ENCODE measurements at places on chromosomes 1 and 21.

DNA sequence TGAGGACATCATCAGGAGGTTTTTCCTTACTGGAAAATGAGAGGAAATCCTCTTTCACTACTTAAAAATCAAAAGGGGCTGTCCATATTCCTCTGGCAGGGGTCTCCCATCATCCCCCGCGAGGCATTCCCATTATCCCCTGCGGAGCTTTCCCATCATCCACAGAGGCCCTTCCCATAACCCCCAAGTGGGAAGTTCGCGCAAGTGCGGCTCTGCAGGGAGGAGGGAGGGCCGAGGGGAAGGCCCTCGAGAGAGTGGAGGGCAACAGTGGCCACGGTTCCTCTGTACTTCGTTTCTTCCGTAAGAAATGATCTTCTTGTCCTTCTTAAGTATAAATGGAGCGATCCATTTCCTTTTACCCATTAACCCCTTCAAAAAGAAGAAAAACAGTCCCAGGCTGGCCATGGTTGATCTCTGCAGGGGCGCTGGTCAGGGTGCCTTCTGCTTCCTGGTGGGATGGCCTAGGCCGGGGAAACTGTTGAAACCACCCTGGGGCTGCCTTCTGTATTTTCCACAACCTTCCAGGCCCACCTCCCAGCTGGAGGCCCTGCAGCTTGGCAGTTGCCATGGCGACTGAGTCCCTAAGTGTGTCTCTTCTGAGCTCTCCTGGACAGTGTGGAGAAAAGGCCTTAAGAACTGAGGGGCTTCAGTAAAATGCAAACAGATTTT lies 3.6 kb upstream of the RSPH1 start:
- no peak for DNase-seq

DNA sequence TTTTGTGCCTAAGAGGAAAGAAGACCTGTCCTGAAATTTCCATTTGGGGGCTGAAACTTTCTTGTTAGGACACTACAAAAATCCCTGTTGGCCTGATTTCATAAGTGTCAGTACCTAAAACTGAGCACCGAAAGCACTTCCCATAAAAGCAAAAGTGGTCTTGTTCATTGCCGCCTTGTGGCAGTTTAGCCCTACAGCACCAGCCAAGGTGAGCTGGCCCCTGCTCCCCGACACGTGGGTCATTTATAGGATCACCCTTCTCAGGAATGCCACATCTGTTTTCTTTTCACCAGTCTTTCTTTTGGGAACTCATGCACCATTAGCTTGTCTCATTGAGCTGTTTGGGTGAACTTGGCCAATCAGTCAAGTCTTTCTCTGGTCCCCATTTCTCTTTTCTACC lies 155.8 kb upstream of the KAZN start:
- DNase-seq = no peak

GRCh38 chr21:38816400-38816977 lies 10.8 kb downstream of the ETS2 start:
- DNase-seq = no peak

- no peak for DNase-seq
These were observed 329.4 kb upstream of the CHRM3 start for GRCh38 chr1:239056940-239057339.

DNA sequence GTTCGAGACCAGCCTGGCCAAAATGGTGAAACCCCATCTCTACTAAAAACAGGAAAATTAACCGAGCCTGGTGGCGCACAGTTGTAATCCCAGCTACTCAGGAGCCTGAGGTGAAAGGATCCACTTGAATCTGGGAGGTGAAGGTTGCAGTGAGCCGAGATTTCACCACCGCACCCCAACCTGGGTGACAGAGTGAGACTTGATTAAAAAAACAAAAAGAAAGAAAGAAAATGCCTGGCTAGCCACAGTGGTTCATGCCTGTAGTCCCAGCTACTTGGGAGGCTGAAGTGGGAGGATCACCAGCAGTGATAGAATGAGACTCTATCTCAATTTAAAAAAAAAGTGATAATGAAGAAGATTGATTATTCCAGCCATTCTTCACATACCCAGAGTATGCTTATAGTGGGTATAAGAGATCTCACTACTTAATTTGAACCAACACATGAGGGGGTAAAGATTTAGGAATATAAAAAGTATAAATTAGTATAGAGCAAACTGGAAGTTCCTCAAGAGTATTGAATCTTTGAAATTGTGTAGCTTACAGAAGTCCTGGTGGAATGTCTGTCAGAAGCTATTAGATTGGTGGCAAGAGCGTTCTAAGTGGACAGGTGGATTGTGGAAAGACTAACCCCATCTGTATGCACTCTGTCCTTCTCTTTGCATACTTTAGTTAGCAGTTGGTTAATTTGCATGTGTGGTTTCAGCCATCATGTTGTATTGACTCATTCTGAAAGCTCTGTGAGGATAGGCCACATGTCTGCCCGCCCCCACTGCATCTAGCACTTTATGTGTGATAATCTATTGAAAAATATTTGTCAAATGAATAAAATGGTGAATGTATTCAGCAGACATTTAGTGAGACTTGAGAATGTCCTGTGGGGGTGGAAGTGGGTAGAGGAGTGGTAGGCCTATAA lies 25.0 kb downstream of the RLF start:
- peak; percentile 63 for DNase-seq

- DNase-seq = no peak
These were observed 777 bp downstream of the AZIN2 start for GRCh38 chr1:33081554-33082305.

DNA sequence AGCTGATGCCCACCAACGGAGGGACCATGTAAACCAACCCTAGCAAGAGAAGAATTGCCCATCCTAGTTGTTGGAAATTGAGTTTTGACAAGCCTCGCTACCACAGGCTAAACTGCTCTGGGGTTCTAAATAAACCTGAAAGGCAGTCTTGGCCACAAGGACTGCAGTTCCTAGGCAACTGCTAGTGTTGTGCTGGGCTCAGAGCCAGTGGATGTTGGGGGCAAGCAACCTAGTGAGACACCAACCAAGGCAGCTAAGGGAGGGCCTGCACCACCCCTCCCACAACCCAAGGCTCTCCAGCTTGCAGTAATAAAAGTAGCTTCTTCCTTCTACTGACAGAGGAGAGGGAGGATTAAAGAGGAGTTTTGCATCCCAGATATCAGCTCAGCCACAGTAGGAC lies 102.4 kb upstream of the PKN2 start:
- no peak for DNase-seq

DNA sequence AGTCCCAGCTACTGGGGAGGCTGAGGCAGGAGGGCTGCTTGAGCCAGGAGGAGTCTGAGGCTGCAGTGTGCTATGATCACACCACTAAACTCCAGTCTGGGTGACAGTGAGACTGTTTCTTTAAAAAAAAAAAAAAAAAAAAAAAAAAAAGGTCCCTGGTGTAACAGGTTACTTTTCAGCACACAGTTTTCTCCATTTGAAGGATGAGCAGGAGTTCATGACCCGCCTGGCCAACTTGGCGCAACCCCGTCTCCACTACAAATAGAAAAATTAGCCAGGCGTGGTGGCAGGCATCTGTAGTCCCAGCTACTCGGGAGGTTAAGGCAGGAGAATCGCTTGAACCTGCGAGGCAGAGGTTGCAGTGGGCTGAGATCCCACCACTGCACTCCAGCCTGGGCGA lies 12.4 kb downstream of the HNRNPR start:
- no peak for DNase-seq

DNA sequence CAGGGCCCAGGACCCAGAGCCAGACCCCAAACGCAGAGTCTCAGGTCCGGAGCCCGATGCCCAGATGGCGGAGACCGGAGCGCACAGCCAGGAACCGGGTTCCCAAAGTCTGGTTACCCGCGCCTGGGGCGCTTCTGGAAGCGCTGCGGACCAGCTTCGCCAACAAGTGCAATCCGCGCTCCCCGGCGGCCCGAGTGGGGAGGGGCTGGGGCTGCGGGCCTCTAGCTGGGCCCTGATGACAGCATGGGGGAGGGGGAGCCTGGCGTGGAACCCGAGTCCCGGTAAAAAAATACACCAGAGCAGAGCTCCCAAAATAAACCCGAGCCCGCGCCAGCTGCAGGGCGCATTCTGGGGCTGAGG lies 494 bp downstream of the NT5C1A start:
- DNase-seq = no peak

DNA sequence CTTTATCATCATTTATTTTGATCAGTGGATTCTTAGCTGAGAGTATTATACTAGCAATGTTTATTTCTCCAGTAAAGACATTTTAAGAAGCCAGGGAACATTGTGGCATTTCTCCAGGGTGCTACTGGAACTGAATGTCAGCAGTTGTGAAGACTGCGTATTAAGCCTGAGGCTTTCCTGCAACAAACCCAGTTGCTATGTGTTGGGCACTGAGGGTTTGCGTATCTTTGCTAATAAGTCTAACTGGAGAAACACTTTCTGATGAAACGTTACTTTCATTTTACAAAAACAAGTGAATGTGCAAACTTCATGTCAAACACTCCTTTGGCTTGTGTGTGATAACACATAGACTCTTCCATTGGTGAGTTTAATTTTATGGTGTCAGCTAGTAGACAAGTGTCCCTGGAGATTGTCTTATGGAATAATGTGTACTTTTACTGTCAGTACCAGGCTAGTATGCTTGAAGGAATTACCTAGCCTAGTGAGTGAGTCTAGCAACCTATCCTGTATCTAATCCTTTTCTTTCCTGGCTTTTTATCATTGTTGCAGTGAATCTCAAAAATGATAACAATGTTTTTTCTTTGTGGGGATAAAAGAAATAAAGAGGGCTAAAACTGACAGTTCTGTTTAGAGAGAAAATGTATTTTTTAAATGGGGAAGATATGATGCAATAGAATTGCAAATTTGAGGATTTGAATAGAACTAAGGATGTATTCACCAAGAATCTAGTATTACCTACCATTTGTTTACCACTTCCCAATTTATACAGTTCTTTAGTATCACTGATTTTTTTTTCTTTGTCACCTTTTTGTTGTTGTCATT lies 70.1 kb downstream of the MTR start:
- DNase-seq = no peak

DNA sequence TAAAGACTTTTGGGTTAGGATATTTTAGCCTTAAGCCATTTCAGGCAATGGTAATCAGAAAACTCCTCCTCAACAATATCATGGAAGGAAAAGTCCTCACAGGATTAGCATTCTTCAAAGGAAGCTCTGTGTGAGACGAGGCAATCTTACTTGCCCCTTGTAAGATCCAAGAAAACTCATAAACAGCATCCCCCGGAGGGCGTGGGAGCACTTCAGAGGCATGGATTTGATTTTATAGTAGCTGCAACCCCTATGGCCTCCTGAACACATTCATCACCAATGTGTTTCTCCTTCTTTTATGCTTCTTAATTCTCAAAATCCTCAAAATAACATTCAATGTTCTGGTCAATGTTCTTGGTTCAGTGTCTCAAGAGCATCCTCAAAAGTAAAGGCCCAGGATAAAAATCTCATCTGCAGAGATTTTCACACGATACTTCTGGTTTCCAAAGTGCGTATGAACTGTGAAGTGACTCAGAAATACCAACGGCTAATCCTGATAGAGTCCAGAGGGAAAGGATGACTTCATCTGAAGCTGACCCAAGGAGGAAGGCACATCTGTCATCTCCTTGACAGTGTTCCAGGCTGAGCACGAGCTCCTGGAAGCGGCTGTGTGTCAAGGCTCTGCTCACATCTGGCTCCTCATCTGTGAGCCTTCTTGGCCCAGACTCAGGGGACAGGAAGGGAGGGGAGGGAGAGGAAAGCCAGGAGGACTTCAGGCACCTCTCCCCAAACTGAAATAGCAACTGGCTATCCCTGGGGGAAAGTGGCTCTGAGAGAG lies 49.3 kb upstream of the PSEN2 start:
- DNase-seq = peak; percentile 98

GRCh38 chr1:41175546-41175945 lies 66.6 kb downstream of the SCMH1 start:
- DNase-seq = no peak

- no peak for DNase-seq
These were observed 64.8 kb downstream of the RAP1GAP start for GRCh38 chr1:21604208-21604957.

DNA sequence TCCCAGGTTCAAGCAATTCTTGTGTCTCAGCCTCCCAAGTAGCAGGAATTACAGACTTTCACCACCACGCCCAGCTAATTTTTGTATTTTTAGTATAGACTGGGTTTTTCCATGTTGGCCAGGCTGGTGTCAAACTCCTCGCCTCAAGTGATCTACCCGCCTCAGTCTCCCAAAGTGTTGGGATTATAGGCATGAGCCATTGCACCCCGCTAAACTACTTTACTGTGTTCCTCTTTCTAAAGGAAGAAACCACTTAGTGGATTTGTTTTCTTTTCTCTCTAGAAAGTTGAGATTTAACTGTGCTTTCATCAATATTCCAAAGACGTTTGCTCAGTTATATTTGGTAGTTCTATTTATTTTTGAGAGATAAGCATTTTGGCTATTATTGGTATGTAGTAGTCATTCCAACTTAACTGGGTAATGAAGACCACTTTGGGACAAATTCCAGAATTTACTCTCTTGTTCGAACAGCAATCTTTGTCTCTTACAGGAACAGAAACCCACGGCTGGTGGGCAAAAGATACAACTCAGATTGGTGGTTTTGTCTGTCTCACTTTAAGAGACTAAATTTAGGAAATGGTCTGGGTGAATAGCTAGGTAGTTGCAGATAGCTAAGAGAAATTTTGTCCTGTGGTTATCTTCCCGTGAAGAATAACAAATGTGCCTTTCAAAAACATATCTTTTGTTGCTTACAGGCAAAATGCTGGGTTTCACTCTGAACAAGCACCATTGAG lies 103.5 kb upstream of the CD55 start:
- DNase-seq = no peak

- no peak for DNase-seq
These were observed 270.3 kb downstream of the SDCCAG8 start for GRCh38 chr1:243526180-243526579.

- DNase-seq = peak; percentile 69
These were observed 8.0 kb upstream of the SELE start for GRCh38 chr1:169741666-169742394.

GRCh38 chr21:31772674-31773555 lies 41.0 kb upstream of the SCAF4 start:
- DNase-seq = no peak

DNA sequence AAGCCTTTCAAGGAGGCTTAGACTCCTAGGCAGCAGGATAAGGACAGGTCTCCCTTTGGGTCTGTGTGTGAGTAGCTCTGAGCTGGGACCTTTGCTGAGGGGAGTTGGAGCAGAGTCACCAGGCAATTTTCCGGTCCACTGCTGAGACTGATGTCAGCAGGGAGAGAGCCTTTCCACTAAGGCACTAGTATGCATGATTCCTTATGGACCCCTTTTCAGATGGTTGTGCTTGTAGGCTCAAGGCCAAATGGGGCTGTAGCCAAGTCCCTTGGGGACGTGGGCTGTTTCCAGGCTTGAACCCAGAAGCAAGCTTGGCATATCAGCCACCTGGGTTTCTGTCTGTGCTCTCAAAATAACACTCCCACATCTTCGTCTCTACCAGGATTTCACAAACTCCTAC lies 73.0 kb downstream of the CCDC18 start:
- no peak for DNase-seq

- DNase-seq = no peak
These were observed 25.1 kb downstream of the KRTAP10-1 start for GRCh38 chr21:44514746-44515358.

DNA sequence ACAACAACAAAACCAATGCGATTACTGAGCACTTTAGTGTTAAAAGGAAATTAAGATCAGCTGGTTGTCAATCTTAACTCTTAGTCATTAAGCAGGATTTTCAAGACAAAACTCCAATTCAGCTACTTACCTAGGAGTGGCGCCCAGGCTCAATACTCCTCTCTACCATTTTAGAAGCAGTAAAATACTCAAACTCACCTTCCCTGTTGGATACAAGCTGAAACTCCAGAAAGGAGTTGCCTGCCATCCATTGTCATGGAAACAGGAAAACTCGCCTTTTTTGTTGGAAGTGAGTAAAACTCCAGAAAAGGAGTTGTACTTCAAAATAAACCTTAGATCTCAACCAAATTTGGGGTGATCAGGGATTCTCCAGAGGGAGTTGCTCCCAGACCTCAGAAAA lies 127.0 kb upstream of the F3 start:
- no peak for DNase-seq

All from AG10803 (cell line).